Lower leg skin (tissue), 4 donors: ENCODE measurements at places on chromosomes 2 and 18. TPM values are rescaled to one million over a fixed set of nuclear protein-coding genes. Genes with fewer than 3 reads are reported as not detected.

GCG gene
- total RNA-seq, result not detected

TXNDC2 gene
- total RNA-seq, result not detected

NEU2 gene
- total RNA-seq, result 29.9 TPM

FBXO15 gene
- total RNA-seq, result not detected
